ENCODE measurements at places on chromosomes 5 and 9. TPM values are rescaled to one million over a fixed set of nuclear protein-coding genes. Genes with fewer than 3 reads are reported as not detected.

- H3K36me3 ChIP-seq: no peaks in the 10 kb centered on the region
- no peaks in the 10 kb centered on the region for H3K27me3 ChIP-seq
- H3K27ac ChIP-seq: no peak overlapping the region
- H3K4me1 ChIP-seq: no peaks in the 10 kb centered on the region
- peak; percentile 8 for DNase-seq
Observed at GRCh38 chr9:38526591-38526990, 93.8 kb downstream of the ANKRD18A start.

GRCh38 chr9:7760014-7760415, 39.6 kb downstream of the DMAC1 start:
- no peaks in the 10 kb centered on the region for H3K4me1 ChIP-seq
- no peak overlapping the region for H3K27ac ChIP-seq
- no peak for DNase-seq
- no peaks in the 10 kb centered on the region for H3K36me3 ChIP-seq
- H3K4me3 ChIP-seq: no peak overlapping the region

- H3K4me3 ChIP-seq: no peak overlapping the region
- peaks cover 33% of the 10 kb centered on the region for H3K4me1 ChIP-seq
- no peaks in the 10 kb centered on the region for H3K36me3 ChIP-seq
- no peak for DNase-seq
- H3K27ac ChIP-seq: peak overlapping the region; percentile 27
Observed at GRCh38 chr9:6819529-6819928, 61.8 kb downstream of the KDM4C start.

GRCh38 chr9:107397076-107398044, 92.2 kb downstream of the KLF4 start:
- H3K36me3 ChIP-seq: no peaks in the 10 kb centered on the region
- H3K27ac ChIP-seq: no peak overlapping the region
- H3K27me3 ChIP-seq: no peaks in the 10 kb centered on the region
- no peak for DNase-seq
- H3K4me3 ChIP-seq: no peak overlapping the region

DNA sequence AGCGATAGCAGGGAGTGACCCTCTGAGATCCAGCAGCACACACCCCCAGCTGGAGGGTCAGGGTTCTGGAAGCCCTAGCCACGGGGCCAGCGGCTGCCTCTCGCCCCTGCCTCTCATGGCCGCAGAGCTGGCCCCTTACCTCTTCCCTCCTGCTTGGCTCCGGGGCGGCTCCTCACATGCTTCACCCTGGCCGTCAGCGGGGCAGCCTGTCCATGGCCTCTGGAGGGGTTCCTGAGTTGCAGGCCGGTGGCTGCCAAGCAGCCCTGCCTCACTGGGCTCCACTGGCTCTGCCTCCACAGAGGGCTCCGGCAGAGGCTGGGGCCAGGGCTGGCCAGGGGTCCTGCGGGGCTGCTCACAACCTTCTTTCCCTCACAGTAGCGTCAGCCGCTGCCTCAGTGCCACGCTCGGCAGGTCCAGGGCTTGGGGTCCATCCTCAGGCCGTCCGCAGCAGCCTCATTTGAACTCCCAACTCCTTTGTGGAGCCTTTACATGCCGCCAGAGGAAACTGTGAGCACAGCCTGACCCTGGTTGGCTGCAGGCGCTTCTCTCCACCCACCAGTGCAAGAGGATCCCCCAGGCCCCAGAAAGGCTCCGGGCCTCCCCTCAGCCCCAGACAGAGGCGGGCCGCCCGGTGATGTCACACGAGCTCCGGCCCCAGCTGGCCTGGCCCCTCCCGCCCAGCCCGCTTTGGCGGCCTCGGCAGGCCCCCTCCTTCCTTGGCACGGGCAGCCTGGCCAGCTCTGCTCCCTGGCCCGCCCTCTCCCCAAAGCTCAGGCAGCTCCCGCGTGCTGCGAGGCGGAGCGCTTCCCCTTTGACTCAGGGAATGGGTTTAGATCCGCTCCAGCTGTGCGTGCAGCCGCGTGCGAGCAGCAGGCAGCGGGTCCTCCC, at the start of gene ANGPTL2:
TSS of gene ANGPTL2 (minus strand) at position 460 of the 888 bp plus-strand sequence. CDS start 13,904 bp downstream, outside the sequence.
- H3K4me1 ChIP-seq: peaks cover 22% of the 10 kb centered on the region
- peak within 1 kb of the TSS; percentile 55 for H3K27ac ChIP-seq
- H3K4me3 ChIP-seq: peak within 1 kb of the TSS; percentile 60
- H3K36me3 ChIP-seq: no peaks in the 10 kb centered on the region
- no peaks in the 10 kb centered on the region for H3K27me3 ChIP-seq

PCDH12 gene
- 0.12 TPM for total RNA-seq

PLAC8L1 gene
- not detected for total RNA-seq

- H3K27ac ChIP-seq: no peak overlapping the region
- H3K36me3 ChIP-seq: no peaks in the 10 kb centered on the region
- peaks cover 15% of the 10 kb centered on the region for H3K4me1 ChIP-seq
Observed at GRCh38 chr9:133506653-133507038, 18.1 kb downstream of the MYMK start.

DNA sequence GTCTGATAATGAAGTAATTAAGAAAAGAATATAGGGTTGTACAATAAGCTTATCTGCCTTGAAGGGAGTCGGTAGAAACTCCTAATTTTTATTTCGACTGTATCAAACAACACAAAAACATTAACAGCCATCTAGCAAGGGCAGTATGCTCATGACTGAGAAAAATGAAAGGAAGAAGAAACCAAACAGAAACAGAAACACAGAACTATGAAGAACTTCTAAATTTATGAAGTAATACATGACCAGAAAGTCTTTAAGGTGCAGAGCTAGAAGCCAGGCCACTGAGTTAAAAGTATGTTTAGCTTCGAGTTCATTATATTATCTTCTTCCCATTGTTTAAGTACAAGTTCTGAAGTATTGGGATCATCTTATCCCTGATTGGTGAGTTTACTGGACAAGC, 367.3 kb upstream of the C9orf72 start:
- H3K4me3 ChIP-seq: no peak overlapping the region
- H3K4me1 ChIP-seq: peaks cover 38% of the 10 kb centered on the region
- H3K36me3 ChIP-seq: no peaks in the 10 kb centered on the region
- no peak for DNase-seq
- no peaks in the 10 kb centered on the region for H3K27me3 ChIP-seq

GRCh38 chr5:97100476-97100875, 41.9 kb downstream of the LIX1 start:
- no peaks in the 10 kb centered on the region for H3K27me3 ChIP-seq
- H3K27ac ChIP-seq: no peak overlapping the region
- no peak for DNase-seq
- no peak overlapping the region for H3K4me3 ChIP-seq

- DNase-seq: no peak
- H3K36me3 ChIP-seq: no peaks in the 10 kb centered on the region
- H3K27ac ChIP-seq: no peak overlapping the region
- peaks cover 11% of the 10 kb centered on the region for H3K4me1 ChIP-seq
- H3K4me3 ChIP-seq: no peak overlapping the region
- H3K27me3 ChIP-seq: no peaks in the 10 kb centered on the region
Observed at GRCh38 chr9:69188975-69189374, 14.9 kb downstream of the TJP2 start.

ENTPD2 gene
- 1.1 TPM for total RNA-seq

- no peaks in the 10 kb centered on the region for H3K4me1 ChIP-seq
- H3K36me3 ChIP-seq: peaks cover 39% of the 10 kb centered on the region
- H3K27ac ChIP-seq: no peak overlapping the region
- DNase-seq: no peak
- no peak overlapping the region for H3K4me3 ChIP-seq
- H3K27me3 ChIP-seq: no peaks in the 10 kb centered on the region
Observed at GRCh38 chr9:97176206-97176605, 131.3 kb upstream of the CCDC180 start.

GRCh38 chr5:163409384-163409783, 28.0 kb upstream of the CCNG1 start:
- H3K4me3 ChIP-seq: no peak overlapping the region
- H3K27me3 ChIP-seq: no peaks in the 10 kb centered on the region
- H3K36me3 ChIP-seq: no peaks in the 10 kb centered on the region
- no peak overlapping the region for H3K27ac ChIP-seq
- 0 out of 2 replicates have a peak, but pooled peaks cover 5% of the 10 kb centered on the region for H3K4me1 ChIP-seq

DNA sequence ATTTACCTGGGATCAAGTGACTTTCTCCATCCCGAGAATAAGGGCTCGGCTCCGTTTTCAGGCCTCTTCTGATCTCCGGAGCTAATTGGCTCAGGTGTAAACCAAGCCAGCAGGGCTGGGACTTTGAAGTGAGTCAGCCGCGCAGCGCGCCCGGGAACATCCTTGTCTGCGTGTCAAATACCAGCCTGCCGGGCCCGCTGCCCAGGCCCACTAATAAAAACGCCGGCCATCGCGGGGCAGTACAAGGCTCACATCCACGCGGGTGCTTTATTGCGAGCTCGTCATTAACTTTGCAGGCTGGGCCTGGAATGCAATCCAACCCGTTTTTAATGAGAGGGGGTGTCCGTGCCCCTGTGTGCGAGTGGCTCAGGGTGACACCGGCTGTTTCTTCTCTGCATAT, 416.8 kb downstream of the IRX2 start:
- no peak overlapping the region for H3K4me3 ChIP-seq
- no peaks in the 10 kb centered on the region for H3K36me3 ChIP-seq
- no peak overlapping the region for H3K27ac ChIP-seq
- no peaks in the 10 kb centered on the region for H3K4me1 ChIP-seq
- DNase-seq: peak; percentile 2

DNA sequence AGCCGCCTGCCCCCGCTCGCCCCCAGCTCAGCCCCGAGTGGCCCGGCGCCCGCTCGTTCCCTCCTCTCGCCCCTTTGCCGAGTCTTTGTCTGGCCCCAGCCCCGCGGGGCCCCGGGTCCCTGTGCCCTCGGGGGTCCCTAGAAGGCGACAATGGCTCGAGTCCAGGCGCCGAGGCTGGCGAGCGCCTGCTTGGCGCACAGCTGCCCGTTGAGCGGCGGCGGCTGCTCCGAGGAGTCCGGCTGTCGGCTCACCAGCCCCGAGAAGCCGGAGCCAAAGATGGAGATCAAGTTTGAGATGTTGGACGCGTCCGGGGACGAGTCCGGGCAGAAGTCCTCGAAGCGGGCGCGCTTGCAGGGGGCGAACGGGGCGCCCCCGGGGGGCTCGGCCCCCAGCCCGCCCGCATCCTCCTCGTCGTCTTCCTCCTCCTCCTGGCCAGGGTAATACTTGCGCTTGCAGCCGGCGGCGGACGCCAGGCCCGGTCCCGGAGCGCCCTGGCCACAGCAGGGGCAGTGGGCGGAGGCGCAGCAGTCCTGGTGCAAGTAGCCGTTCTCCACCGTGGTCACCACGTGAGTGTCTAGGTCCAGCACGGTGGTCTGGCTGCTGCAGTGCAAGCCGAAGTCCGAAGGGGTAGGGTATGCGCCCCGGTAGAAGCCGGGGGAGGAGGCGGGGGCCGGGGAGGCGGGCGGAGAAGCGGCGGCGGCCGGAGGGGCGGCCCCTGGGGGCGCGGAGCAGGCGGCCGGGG, 1.2 kb downstream of the IER5L start:
- peak overlapping the region; percentile 84 for H3K4me3 ChIP-seq
- peak; percentile 46 for DNase-seq
- H3K36me3 ChIP-seq: no peaks in the 10 kb centered on the region
- peaks cover 6% of the 10 kb centered on the region for H3K4me1 ChIP-seq
- H3K27ac ChIP-seq: no peak overlapping the region

DNA sequence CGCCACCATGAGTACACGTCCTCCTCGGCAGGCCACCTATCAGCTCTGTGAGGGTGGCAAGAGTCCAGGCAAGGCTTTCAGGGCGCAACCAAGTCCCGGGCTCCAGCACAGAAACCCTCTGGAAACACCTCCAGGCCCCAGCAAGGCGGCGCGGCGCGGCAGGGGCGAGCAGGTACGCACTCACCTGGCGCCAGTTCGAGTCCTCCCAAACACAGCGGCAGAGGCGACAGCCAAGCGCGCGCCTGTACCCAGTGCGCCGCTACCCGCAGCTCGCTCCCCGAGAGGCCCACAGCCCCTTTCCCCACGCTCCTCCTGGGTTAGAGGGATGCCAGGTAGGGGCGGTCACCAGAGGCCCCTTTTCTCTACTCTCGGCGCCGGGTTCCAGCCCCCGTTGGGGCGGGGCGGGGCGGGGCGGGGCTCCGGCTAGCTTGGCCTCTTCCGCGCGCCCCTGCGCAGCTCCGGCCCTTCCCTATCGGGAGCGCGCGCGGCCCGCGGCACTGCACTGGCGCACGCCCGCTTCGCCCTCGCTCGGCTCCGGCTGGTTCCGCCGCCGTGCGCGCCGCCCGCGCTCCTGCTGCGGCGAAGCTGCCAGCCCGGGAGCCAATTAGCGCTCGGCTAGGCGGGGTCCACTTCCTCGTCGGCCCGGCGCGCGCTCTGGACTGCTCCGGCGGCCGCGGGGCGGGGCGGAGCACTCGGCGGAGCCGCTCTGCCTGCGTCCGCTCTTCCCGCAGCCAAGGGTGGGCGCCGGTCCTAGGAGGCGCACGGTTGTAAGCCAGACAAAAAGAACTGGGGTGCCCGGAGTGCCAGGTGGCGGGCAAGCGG, at the start of the genes NMRK1 and OSTF1:
TSS of gene NMRK1 (minus strand) at position 332 of the 822 bp plus-strand sequence. CDS start 5,040 bp downstream, outside the sequence.
TSS of gene OSTF1 (plus strand) at position 691 of the 822 bp plus-strand sequence. CDS start 179 bp downstream, outside the sequence.
- H3K36me3 ChIP-seq: no peaks in the 10 kb centered on the region
- peak; percentile 97 for DNase-seq
- H3K4me3 ChIP-seq: peak within 1 kb of the TSS; percentile 68
- H3K27ac ChIP-seq: peak within 1 kb of the TSS; percentile 91
- H3K4me1 ChIP-seq: peaks cover 37% of the 10 kb centered on the region

- H3K27me3 ChIP-seq: no peaks in the 10 kb centered on the region
- H3K4me1 ChIP-seq: no peaks in the 10 kb centered on the region
- no peak for DNase-seq
Observed at GRCh38 chr5:6269925-6270324, 108.4 kb downstream of the MED10 start.

CAST gene
- total RNA-seq: 26.4 TPM

DNA sequence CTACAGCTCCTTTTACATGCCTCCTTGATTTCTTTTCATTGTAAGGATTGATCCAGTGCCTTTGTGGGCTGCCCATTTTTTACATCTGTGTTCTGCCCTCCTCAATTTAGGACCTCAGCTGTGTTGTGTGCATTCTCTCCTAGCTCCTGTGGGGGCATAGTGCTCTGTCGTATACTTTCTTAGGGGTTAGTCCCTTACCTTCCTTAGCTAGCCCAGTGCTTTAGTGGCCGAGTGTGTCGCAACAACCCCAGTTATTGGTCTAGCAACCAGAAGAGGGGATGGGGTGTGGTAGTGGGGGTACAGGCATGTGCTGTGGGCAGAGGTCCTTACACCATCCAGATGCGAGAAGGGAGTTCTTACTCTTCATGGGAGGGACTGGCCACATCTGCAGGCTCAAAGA, 12.1 kb downstream of the MTRR start:
- no peaks in the 10 kb centered on the region for H3K27me3 ChIP-seq
- H3K27ac ChIP-seq: no peak overlapping the region
- no peaks in the 10 kb centered on the region for H3K4me1 ChIP-seq
- DNase-seq: no peak
- H3K36me3 ChIP-seq: peaks cover 63% of the 10 kb centered on the region

- H3K27me3 ChIP-seq: no peaks in the 10 kb centered on the region
- no peak overlapping the region for H3K4me3 ChIP-seq
- H3K36me3 ChIP-seq: no peaks in the 10 kb centered on the region
- peak; percentile 23 for DNase-seq
- no peaks in the 10 kb centered on the region for H3K4me1 ChIP-seq
- H3K27ac ChIP-seq: no peak overlapping the region
Observed at GRCh38 chr9:9791611-9792010, 821.2 kb downstream of the PTPRD start.
